CD4-positive, alpha-beta T cell treated with Interleukin-6 for 4 hours (primary cell): ENCODE measurements at places on chromosomes 16 and 17.

DNA sequence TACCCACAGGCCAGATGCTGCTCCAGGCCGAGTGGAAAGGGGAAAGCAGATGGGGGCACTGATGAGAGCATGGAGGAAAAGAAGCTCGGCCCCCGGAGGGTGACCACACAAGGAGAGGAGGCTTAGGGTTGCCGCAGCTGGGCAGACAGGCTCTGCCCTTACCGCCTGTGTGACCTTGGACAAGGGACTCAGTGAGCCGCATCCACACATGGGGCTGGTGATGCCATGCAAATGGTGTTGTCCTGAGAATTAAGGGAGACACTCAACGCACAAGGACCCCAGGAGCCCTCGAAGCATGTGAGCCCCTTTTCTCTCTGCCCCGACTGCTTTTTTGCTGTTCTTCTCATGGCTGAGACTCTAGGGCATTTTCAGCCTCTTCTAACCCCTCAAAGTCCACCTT is 61.0 kb downstream of the PLXDC1 start:
- no peak for DNase-seq

DNA sequence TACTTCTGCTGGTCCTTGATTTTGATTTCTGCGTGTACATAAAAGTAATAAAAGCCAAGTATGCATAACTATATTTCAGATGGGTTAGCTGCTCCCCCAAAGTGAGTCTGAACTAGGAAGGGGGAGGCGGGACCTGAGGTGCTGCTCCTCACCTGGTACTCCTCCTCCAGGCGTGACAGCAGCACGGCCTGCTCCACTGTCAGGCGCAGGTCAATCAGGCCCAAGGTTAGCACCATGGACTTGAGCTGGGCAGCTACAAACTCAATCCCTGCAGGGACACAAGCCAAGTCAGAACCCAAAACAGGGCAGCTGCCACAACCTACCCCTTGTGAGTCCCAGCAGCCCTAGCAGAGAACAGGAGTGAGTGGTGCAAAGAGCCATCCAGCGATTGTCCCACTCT is 18.0 kb downstream of the ATPAF2 start:
- DNase-seq = no peak

DNA sequence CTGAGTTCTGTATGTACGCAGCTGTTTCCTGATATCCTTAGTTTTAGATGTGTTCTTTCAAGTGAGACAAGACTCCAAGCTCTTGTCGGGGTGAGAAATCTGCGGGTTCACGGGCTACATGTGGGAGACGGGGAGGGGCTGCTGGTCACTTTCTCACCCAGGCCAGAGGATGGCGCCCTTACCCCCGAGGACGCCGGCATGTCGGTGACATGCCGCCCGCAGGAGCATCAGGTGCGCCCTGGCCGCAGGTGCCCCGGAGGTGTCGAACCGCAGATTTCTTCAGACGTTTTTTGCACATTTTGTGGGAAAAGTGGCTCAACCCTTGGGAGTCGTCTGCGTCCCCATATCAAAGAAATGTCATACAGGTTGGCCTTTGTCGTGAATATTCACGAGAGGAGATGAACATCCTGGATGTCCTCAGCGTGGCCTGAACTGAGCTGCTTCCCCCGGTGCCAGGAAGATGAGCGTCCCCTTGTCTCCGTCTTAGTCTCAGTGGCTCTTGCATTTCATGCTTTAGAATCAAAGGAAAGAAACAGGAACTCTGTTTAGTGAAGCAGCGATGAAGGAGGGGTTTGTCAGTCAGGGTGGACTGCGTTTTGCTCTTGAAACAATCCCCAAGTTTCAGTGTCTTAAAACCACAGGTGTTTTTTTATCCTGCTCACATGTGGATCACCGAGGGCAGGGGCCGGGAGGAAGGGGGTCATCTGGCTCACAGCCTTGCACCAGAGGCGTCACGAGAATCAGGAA is 75.4 kb upstream of the ZNF750 start:
- DNase-seq = no peak

DNA sequence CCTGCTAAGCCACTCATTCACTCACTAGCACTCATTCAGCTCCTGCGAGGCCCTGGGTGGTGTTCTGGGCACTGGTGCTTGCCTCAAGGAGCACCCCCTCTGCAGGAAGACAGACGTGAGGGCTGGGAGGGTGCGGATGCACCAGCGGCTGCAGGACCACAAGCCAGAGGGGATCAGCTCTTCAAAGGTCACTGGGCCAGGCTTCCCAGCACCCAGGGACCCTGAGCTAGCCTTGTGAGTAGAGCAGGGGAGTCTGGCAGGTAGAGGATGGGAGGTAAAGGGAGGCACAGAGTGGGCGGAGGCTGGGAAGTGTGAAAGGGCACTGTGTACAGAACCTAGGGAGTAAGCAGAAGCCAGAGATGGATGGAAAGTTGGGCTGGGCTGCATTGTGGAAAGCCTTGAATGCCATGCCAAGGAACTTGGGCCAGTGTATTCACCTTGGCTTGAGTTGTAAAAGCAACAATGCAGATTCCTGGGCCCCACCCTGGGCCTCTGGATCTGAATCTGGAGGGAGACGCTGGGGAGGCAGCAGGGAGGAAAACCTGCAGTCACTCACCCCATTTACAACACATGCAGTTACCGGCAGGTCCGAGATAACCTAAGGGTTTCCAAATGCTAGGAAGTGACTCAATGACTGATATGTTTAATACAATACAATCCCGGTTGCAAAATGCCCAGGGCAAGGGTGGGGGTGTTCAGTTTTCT is 1.7 kb downstream of the IL4R start:
- DNase-seq = peak; percentile 66

DNA sequence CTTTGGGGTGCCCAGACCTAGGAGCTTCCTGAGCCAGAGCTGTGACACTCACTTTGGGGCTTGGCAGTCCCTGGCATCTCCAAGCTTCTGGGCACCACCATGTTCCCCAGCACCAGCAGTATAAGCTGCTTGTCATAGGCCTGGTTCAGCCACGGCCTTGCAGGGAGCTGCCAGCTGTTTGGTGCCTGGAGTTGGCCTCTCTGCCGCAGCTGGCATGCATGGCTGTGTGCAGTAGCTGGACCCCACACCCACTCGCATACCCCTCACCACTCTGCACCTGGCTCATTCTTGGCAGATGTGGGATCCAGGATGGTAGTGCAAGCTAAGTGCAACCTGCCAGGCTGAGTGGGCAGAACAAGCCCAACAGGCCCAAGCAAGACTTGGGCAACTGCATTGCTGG is 73.4 kb upstream of the BRD7 start:
- DNase-seq = no peak

DNA sequence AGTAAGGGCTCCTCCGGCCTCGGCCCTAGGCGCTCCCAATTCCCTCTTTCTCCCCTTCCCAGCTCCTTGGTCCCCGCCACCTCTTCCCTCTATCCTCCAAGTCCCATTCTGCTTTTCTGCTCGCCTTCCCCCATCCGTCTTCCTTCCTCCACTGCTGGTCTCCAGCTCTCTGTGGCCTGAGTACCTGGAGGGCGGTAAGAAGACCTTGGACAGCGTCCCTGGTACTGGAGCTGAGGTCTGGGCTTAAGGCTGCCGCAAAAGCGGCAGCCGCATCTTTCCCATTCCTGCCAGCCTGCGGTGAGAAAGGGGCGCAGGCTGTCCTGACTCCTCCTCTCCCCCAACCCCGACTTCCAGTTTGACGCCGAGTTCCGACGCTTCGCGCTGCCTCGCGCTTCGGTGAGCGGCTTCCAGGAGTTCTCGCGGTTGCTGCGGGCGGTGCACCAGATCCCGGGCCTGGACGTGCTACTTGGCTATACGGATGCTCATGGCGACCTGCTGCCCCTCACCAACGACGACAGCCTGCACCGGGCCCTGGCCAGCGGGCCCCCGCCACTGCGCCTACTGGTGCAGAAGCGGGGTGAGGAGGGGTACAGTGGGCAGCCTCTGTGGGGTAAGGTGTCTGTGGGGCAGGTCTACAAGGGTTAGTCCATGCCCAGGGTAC is 471 bp downstream of the PARD6A start:
- DNase-seq = peak; percentile 25
